ENCODE measurements at places on chromosomes 7 and 10. TPM values are rescaled to one million over a fixed set of nuclear protein-coding genes. Genes with fewer than 3 reads are reported as not detected.

The PON3 gene
- not detected for total RNA-seq

The DOCK1 gene
- 69.7 TPM for total RNA-seq

The MYOF gene
- 381 TPM for total RNA-seq

The CPEB3 gene
- total RNA-seq = 1.7 TPM

The ABCB1 gene
- 0.36 TPM for total RNA-seq

The ZFAND2A gene
- total RNA-seq = 16.6 TPM

The CDNF gene
- 1.2 TPM for total RNA-seq

The RASA4B gene
- total RNA-seq = 4.6 TPM

The CYP2C19 gene
- total RNA-seq = not detected

The CPA4 gene
- 29.6 TPM for total RNA-seq

The MACC1 gene
- 0.18 TPM for total RNA-seq

The GPR37 gene
- 7.0 TPM for total RNA-seq

The CPA1 gene
- 0.45 TPM for total RNA-seq

The ASB10 gene
- total RNA-seq = not detected

The UPF2 gene
- 18.3 TPM for total RNA-seq

The SKIDA1 gene
- total RNA-seq = 0.90 TPM

The LRRN3 gene
- total RNA-seq = 2.7 TPM

The UROS gene
- total RNA-seq = 131 TPM

Data from fibroblast of the aortic adventitia (primary cell).